ENCODE measurements at places on chromosomes 4 and X. TPM values are rescaled to one million over a fixed set of nuclear protein-coding genes. Genes with fewer than 3 reads are reported as not detected.
A peak's percentile ranks its signal among the peaks of the same experiment; 100 is the strongest.

- no peak for DNase-seq
- H3K36me3 ChIP-seq, result peaks cover 16% of the 10 kb centered on the region
- no peaks in the 10 kb centered on the region for H3K4me1 ChIP-seq
- H3K27me3 ChIP-seq, result no peaks in the 10 kb centered on the region
- no peak overlapping the region for H3K27ac ChIP-seq
Measured at GRCh38 chrX:134774190-134775048, 116.1 kb upstream of the PLAC1 start.

DNA sequence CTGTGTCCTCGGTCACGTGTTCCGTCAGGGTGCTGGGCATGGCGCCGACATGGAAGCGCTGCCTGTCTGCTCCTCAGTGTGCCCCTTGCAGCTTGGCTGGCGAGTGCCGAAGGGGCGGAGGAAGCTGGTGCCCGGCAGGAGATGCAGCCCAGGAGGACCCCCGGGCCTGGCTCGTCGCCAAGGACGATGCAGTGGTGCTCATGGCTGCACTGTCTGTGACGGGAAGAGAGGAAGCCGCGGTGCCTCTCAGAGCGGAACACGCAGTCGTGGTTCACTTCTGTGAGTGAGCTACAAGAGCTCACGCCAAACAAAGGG, 38.1 kb downstream of the FGFRL1 start:
- DNase-seq, result peak; percentile 58
- no peaks in the 10 kb centered on the region for H3K36me3 ChIP-seq
- no peak overlapping the region for H3K27ac ChIP-seq
- no peak overlapping the region for H3K4me3 ChIP-seq
- peaks cover 29% of the 10 kb centered on the region for H3K4me1 ChIP-seq
- peaks cover 85% of the 10 kb centered on the region for H3K27me3 ChIP-seq

Gene FMR1NB
- total RNA-seq, result not detected

DNA sequence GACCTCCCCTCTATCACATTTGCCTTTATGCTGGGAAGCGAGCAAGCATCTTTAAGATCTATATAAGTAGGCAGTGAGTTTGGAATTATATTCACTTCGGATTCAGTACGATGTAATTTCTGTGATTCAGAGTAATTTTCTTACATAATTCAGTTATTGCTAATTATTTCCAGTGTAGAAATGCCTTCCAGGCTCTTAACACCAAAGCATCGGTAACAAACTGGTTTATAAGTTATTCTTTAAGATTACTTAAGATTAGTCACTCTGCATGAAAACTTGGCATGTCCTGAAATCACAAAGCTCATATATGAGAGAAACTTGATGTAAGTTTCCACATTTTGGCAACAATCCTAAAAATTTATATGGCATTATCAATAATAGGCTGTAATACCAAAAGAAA, 120.8 kb downstream of the ADAMTS3 start:
- H3K27me3 ChIP-seq, result no peaks in the 10 kb centered on the region
- DNase-seq, result no peak
- peaks cover 35% of the 10 kb centered on the region for H3K4me1 ChIP-seq
- H3K36me3 ChIP-seq, result no peaks in the 10 kb centered on the region
- no peak overlapping the region for H3K27ac ChIP-seq

Gene ZNF518B
- total RNA-seq, result 29.4 TPM

Gene ABCG2
- 2.9 TPM for total RNA-seq

- no peak overlapping the region for H3K4me3 ChIP-seq
- H3K27me3 ChIP-seq, result no peaks in the 10 kb centered on the region
- H3K27ac ChIP-seq, result no peak overlapping the region
- H3K36me3 ChIP-seq, result no peaks in the 10 kb centered on the region
Measured at GRCh38 chrX:12701628-12702027, 89.6 kb upstream of the PRPS2 start.

DNA sequence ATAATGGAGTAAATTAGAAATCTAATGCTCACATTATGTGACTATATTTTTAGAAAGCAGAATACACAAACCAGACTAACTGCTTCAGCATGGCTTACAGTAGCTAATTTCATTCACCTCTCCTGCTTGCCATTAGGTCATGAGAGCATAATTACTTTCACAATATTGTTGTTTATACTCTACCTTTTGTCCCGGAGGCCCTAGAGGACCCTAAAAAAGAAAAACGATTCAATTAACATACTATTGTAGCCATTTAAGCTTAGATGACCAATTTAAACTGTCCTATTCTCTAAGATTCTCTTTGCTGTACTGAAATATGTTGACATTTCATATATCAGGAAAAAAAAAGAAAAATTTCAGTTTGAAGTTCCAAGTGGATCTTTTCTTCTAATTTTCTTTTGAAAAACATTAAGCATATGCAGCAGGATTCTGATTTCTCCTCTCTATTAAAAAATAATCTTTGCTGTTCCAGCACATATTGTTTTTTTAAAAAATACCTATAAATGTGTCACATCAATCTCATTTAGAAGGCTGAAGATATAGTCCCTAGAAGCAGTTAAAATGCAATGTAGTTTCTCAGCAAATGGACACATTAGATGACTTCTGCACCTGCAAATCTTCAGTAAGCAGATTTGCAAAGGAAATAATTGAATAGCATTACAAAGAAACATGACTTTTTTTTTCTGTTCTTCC, 157.7 kb upstream of the ETNPPL start:
- no peak for DNase-seq
- H3K36me3 ChIP-seq, result no peaks in the 10 kb centered on the region
- no peaks in the 10 kb centered on the region for H3K27me3 ChIP-seq
- no peak overlapping the region for H3K27ac ChIP-seq
- no peak overlapping the region for H3K4me3 ChIP-seq
- no peaks in the 10 kb centered on the region for H3K4me1 ChIP-seq

All from sigmoid colon (tissue), 7 donors.